ENCODE measurements at places on chromosomes 11 and 22.

DNA sequence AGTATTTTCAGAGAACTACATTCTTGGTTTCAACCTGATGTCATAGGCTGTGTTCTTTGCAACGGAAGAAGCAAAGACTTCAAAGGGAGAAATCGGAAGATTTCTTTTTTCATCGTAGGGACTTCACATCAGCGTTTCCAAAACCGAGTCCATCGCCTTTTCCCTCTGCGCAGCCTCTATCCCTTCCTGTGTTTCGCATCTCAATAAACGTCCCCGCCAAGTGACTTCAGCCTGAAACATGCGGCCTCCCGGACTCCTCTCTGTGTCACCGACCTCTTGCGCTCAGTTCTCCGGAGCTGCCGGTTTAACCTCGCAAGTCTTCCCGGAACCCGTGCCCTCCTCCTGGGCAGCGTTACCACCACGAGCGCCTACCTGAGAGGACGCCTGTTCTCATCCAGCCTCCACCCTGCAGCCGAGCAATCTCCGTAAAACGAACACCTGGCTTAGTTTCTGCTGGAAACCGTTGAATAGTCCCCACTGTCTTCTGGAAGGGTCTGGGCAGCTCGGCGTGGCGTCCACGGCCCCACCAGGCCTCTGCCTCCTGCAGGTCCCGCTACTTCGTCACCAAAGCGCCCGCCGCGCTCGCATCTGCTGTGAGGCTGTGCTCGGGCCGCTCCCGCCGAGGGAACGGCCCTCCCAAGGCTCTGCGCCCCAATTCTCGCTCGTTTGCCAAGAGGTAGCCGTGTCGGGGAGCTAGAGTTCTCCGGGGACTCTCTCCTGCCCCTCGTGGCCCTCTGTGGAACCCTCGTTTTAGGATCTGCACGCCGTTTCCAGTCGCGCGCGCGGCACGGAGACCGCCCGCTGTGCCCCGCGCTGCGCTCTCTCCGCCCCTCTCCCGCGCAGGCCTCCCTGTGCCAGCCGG lies at the start of gene GLB1L3:
TSS of gene GLB1L3 (plus strand) at position 846 of the 862 bp plus-strand sequence. CDS start 362 bp downstream, outside the sequence.
- no peak for DNase-seq

DNA sequence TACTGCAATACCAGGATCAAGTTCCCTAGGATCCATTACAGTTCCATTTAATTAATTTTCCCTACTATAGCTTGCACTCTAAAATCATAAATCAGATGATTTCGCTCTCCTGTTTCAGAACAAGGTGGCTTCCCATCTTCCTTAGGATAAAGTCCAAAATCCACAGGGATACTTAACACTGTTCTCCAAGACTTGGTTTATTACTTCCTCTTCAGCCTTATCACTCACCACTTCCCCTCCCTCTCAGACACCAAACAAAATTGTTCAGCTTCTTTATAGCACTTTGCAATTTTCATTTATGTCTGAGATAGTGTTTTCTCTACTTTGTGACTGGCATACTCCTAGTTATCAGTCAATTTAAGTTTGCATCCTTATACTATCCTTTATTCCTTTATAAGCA lies 124.6 kb downstream of the GRIA4 start:
- no peak for DNase-seq

GRCh38 chr22:27801616-27802345 lies at the start of gene MN1:
MN1 (minus strand) TSS chr22:27801756; CDS start chr22:27800543, 1,213 bp downstream.
- no peak for DNase-seq

DNA sequence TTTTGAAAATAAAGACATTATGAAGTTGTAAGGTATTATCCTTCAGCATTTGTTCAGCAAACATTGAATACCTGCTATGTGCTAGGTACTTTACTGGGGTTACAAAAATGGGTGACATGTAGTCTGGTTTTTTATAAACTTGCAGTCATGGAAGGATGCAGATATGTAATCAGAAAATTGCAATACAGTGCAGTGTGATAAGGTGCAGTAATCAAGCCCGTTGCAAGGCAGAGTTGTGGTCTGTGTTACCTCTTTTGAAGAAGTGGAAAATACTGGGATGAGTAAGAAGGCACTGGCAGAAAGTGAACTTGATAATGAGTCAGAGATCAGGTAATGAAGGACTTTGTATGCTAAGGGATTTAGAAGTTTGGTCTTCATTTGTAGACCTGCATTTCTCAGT lies 8.1 kb downstream of the FBXO7 start:
- no peak for DNase-seq

DNA sequence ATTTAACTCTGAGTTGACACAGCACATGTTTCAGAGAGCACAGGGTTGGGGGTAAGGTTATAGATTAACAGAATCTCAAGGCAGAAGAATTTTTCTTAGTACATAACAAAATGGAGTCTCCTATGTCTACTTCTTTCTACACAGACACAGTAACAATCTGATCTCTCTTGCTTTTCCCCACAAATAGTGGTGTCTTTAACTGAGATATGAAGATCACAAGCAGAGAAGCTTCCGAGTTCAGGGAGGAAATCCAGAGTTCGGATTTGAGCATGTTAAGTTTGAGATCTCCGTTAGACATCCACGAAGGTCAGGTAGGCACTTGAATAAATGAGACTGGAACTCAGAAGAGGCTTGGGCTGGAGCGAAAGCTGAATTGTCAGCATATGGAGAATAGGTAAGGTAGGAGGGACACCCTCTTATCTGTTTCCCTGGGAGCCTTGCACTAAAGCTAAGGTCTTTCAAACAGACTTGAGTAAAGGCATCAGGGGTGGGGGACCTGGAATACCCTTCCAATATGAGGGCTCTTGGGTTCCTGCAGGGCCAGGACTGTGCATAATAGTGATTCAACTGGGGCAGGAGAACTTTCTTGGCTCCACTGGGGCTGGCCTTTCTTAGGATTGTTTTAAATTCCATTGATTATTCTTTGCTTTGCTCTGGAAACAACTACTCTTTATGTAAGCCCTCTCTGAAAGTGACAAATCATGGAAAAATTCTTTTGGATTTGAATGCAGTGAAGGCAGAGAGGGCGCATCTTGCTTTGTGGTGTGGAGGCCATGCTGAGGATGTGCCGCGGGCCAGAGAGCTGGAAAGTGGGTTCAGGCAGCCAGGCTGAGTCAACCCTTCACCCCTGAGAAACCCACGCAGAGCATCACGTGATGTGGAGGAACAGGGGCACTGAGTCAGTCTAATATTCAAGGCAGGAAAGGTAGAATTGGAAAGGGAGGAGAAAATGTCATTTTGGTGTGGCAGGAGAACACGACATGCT lies 62.7 kb upstream of the AMPD3 start:
- DNase-seq: no peak

DNA sequence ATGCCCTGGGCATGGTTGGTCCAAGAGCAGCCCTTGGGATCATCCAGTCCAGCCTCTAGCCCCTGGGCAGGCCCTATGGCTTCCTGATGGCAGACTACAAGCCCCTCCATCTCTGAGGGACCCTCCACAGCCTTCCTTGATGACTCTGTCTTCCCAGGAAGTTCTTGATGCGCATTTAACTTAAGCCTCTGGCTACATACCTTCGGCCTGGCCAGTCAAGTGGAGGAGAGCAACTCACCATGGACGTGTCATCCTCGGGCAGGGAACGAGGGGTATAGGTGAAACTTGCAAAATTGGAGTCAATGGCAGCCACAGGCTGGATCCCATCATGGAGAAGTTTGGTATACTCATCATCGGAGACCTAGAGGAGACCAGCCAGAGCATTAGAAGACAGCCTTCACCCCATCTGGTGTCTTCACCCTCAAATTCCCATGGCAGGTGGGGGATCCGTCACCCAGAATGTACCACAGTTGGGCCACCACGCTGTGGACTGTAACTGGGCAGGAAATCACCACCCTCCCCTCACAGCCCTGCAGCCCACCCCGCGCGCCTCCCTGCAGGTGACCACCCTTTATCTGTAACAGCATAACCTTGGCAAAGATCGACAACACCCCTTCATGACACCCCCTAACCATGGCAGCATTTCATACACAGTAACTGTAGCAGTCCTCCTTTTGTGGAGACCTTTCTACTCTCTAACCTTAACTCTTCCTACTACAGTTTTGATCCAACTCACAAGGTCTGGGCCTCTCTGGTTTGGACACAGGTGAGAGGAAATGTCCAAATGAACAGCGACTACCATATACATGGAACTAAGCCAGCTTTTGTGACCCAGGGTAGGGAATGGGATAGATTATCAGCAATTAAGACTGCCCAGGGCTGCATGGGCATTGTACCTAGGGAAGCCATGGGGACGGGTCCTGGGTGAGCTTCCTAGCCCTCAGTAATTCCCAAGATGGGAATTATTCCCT lies 91.7 kb downstream of the PDE2A start:
- no peak for DNase-seq

DNA sequence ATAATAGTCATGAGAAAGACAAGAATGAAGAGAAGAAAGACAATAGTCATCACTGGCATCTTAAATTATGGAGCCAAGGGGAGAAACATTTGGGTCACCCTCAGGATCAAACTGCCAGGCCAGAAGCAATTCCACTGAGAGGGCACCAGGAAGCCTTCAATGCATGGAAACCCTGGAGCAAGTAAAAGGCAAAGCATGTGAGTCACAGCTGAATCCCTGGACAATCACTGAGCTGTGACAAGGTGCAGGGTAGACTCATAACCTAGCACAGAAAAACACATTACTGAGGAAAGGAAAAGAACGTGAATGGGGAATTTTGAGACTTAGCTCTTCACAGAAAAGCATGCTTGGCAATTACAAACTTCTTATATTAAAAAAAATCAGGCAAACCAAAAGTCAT lies 1.6 kb downstream of the KCNJ1 start:
- no peak for DNase-seq

GRCh38 chr22:29450222-29450621 lies 11.8 kb downstream of the RFPL1 start:
- no peak for DNase-seq

- DNase-seq: no peak
These were observed 64.2 kb upstream of the ADORA2A start for GRCh38 chr22:24363243-24363642.

DNA sequence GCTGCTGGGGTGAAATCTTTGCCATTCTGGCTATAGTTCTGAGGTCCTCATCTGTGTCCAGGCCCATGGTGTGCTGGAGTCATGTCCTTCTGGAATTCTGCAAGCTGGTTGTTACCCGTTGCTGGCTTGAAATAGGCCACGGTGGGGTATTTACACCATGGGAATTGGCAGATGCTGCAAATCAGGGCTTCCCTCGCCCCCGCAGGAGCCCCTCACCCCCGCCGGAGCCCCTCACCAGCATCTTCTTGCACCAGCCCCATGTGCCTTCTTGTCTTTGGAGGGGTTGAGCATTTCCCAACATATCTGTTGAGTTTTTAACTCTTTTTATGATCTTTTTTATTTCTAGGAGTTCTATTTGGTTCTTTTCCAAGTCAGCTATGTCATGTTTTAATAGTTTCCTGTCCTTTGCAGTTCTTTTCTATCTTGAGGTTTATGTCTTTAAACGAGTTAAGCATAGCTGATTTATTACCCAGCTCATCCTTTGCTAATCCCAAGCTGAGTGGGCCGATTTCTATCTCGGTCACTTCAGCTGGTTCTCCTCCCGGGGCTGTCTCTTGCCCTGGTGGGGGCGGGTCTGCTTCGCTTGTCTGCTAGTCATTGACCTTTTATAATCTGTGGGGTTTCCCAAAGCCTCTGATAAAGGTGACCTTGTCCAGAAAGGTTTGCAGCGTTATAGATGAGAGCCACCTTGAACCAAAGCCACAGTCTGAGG lies 17.6 kb downstream of the ANO1 start:
- no peak for DNase-seq

GRCh38 chr11:67265633-67266448 lies 432 bp upstream of the GRK2 start:
- no peak for DNase-seq

Data from NCI-H748 treated with DMSO at 0.1 percent for 48 hours (cell line).